ENCODE measurements at places on chromosomes 1 and 21.

GRCh38 chr21:42236693-42237092 lies 17.8 kb downstream of the ABCG1 start:
- no peak for DNase-seq

- DNase-seq = no peak
These were observed 68.6 kb upstream of the CACHD1 start for GRCh38 chr1:64401285-64401684.

DNA sequence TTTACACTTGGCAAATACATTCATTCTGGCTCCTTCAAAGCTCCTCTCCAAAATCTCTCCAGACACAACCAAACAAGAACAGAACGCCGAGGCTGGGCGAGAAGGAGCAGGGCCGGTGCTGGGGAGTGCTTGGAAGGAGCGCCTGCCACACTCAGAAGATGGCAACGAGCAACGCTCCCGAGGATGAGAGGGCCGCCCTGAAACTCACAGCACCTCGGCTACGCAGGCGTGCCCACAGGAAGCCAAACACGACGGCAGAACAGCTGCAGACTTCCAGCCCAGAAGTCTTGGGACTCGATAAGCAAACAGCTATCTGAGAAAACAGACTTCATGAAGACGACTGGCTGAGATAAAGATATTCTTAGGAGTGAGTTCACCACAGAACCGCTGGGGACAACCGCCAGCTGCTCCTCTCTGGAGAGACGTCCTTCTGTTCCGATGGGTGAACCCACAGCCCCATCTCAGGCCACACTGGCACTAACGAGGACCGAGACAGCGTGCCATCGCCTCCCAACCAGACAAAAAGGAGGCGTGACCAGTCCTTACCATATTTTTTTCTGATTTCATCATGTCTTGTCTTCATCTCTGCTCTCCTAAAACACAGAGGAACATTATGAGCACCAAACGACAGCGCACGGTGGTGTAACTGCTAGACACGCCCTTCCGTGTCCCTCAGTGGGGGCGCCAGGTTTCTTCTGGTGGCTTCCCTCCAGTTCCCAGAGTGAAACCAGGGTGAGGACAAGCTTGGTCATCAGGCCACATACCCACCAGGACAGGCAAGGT lies 18.6 kb downstream of the PTTG1IP start:
- DNase-seq = no peak

DNA sequence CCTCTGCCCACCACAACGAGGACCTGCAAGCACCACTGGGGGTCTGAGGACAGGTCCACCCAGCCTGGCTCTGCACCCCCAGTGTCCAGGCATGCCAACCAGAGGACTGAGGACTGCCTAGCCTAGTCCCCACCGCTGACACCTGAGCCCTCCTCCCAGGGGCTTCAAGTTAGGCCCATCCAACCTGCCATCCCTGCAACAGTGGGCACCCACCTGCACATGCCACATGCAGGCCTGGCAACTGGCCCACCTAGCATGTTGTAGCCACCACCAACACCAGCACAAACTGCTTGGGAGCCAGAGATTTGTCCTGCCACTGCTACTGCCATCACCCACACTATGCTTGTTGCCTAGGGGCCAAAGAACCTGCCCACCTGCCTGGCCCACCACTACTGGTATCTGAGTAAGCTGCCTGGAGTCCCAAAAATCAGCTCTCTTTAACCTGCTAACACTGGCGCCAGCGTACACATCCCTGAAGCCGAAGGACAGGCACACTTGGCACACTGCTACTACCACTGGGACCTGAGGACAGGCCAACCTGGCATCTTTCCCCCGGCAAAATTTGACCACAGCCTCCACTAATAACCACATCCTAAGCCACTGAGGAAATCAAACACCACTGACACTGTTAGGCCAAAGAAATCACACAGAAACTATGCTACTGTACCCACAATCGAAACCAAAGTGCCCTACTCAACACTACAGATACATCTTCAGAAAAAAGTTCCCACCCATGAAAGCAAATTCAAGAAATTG lies 61.5 kb downstream of the PSMG1 start:
- DNase-seq = no peak

- no peak for DNase-seq
These were observed 50.5 kb downstream of the RASSF5 start for GRCh38 chr1:206557636-206558473.

DNA sequence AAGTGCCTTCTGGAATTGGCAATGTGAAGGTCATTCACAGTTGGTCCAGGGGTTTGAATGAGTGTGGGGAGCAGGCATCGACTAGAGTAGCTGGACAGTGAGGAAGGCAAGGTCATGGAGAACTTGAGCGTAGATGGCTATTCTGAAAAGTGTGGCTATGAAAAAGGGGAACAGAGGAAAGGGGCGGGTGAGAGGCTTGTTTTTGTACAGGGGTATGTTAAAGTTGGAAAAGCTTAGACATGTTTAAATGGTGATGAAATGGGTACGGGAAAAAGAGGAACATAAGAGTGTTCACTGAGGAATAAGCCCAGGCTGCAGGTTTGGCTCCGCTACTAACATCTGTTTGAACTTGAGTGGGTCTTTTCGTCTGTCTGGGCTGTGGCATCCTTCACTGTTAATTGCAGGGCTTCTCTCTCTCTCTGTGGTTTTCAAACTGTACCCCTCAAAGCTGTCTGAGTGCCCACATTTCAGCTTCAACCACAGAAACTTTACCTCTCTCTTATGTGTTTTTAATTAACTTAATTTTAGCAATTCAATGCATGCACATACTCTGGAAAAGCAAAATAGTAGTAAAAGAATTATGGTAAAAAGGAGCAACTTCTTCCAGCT lies 70.8 kb upstream of the COA6 start:
- DNase-seq = no peak

- no peak for DNase-seq
These were observed 92.5 kb upstream of the SIM2 start for GRCh38 chr21:36606287-36606982.

- no peak for DNase-seq
These were observed 89.5 kb downstream of the ZC3H11B start for GRCh38 chr1:219523411-219523810.

All from stimulated activated CD8-positive, alpha-beta memory T cell treated with anti-CD3 and anti-CD28 coated beads, Interleukin-2, amount 100 ng/mL, for 48 hours (primary cell).